Activated CD8-positive, alpha-beta memory T cell treated with anti-CD3 and anti-CD28 coated beads for 24 hours (primary cell): ENCODE measurements at places on chromosomes 5 and 9.

DNA sequence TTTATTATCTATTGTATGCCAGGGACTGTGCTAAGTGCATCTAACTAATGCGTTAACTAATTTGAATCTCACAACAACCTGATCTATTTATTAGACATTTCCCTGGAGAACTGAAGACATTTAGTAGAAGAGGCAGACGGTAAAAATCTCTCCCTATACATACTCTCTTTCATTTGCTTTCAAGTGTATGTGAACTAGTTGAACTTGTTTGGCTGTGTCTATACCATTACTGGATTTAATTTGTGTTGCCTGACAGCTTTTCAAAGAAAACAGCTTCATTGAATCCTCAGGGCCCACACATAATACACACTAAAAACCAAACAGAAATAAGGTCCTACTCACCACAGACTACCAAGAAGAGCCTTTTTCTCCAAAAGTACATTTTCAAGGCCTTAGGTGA is 133.6 kb upstream of the NR3C1 start:
- no peak for DNase-seq

DNA sequence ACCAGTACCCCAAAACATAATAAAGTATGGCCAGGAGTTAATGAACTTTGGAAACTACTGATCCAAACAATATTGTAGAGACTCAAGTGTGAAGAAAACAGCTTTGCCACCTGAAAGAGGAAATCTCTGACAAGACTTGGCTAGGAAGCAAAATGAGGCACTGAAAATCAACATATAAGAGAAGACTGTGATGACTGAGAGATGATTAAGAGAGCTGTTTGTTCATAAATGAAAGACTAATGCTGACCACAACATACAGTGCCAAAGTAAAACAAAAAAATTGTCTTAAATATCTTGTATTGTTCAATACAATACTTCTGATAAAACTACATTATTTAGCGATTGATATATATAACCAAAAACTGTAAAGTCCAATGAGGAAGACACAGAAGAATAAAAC is 7.2 kb downstream of the RC3H2 start:
- no peak for DNase-seq

GRCh38 chr5:170301981-170302652 is 4.5 kb upstream of the LCP2 start:
- DNase-seq, result peak; percentile 55

DNA sequence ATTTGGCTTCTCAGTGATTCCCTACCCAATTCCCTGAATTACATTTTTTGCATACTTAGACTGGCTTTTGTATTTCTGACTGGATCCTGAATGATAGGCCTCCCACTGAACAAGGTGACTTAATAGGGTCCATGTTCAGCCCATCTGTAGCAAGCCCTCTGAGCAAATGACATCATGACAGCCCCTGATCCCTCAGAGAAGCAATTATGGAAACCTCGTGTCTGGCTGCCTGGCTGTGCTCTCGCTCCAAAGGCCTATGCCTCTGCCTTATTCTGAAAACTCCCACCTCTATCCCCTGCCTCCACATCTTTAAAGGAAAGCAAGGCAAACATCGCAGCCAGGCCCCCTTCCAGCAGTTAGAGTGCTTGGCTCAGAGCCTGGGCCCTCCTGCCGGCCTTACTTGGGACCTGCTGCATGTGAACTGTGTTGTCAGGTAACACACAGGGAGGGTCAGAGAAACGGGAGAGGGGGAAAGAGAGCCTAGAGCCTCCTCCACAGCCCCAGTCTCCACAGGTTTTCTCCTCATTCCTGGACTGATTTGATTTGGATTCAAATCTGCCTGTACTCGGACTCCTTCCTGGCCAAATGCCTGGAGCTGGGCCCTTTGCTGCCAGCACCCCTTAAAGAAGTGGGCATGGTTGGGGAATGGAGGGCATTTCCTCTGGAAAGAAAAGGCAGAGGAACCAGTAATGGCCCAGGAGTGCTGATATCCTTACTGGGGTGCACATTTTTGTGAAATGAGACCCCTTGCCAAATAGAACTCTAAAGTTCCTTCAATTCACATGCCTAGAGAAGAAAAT is 3.8 kb downstream of the DCANP1 start:
- peak; percentile 33 for DNase-seq

- no peak for DNase-seq
Measured at GRCh38 chr9:80156756-80157472, 585.1 kb downstream of the TLE4 start.

- no peak for DNase-seq
Measured at GRCh38 chr9:131625508-131625787, 80.1 kb downstream of the PRRT1B start.

DNA sequence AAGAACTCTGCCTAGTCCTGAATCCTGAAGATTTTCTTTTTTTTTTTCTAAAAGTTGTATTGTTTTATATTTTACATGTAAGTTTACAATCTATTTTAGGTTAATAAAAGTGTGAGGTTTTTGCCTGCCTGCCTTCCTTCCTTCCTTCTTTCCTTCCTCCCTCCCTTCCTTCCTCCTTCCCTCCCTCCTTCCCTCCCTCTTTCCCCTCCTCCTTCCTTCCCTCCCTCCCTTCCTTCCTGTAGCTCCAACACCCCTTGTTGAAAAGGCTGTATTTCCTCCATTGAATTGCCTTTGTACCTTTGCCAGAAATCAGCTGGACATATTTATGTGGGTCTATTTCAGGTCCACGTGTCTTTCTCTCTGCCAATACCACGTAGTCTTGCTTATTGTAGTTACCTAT is 46.6 kb downstream of the CACNA1B start:
- DNase-seq, result no peak

DNA sequence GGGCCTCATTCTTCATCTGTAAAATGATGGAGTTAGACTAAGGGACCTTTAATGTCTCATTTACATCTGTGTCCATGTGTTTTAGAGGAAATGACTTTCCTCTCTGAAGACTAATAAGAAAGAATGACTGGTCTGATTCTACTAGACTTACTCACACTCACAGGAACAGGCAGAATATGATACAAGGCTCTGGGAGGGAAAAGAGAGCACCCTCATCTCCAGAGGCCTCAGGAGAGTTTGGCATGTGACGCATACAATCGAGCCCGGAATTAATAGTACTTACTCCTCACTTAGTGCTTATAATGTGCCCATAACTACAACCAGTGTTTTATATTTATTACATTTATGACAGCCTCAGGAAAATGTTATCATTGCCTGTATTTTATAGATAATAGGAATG is 608.7 kb downstream of the KCTD16 start:
- no peak for DNase-seq

- DNase-seq, result no peak
Measured at GRCh38 chr9:29039258-29039657, 1466.0 kb upstream of the C9orf72 start.

- no peak for DNase-seq
Measured at GRCh38 chr9:16787724-16788123, 82.7 kb downstream of the BNC2 start.

DNA sequence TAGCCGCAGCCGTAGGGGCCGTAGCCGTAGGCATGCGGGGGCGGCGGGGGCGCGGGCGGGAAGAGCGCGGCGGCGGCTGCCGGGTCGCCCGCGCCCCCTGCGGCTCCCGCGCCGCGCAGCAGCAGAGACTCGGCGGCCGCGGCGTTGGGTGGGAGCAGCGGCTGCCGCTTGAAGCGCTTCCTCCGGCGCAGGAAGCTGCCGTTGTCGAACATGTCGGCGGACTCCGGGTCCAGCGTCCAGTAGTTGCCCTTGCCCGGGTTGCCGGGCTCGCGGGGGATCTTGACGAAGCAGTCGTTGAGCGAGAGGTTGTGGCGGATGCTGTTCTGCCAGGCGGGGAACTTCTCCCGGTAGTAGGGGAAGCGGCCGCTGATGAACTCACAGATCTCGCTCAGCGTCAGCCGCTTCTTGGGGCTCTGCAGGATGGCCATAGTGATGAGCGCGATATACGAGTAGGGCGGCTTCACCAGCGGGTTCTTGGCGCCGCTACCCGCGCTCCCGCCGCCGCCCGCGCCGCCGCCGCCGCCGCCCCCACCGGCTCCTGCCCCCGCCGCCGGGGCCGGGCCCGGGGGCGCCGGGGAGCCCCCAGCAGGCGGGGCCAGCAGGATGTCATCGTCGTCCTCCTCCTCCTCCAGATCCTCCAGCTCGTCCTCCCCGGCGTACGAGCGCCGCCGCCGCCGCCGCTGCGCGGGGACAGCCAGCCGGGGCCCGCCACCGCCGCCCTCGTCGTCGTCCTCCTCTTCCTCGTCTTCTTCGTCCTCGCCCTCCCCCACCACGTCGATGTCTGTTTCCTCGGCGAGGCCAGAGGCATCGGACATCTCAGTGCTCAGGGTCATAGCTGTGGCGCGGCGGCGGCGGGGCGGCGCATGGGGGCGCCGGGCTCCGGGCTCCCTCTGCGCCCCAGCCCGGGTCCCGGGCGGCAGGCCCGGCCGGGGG is 781 bp downstream of the FOXD1 start:
- DNase-seq, result peak; percentile 80

DNA sequence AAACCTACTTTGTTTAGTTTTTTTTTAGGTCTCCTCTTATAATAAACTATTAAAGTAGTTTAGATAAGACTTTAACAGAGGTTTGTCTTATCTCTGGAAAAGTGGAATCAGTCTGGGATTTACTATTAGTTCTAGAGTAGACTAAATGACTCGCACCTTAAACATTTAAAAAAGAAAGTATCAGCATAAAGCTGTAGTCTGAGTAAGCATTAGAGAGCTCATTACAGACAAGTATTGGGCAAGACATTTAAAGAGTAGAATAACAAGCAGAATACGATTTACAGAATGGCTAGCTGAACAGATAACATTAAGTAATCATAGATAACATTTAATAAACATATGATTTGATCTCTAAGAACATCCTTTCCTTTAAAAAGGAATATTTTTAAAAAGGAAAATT is 226.0 kb upstream of the DMAC1 start:
- DNase-seq, result no peak

DNA sequence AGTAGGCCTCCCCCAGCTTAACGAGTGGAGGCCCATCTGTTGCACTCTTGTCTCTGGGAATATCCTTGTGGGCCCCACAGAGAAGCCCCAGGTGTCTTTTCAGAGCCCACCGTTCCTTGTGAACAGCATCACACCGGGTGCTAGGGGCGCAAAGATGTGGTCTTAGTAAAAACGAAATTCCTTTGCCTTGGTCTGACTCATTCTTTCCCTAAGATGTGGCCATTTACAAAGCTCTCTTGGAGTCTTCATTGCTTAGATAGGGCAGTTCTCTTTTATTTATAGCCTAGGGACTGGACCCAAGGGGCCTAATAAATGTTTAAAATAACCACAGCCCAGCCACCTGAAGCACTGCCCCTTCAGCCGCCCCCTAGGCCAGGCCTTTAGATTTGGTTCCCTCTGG is 52.8 kb upstream of the RPL26L1 start:
- no peak for DNase-seq

GRCh38 chr5:123300266-123300665 is 122.9 kb downstream of the CEP120 start:
- no peak for DNase-seq

DNA sequence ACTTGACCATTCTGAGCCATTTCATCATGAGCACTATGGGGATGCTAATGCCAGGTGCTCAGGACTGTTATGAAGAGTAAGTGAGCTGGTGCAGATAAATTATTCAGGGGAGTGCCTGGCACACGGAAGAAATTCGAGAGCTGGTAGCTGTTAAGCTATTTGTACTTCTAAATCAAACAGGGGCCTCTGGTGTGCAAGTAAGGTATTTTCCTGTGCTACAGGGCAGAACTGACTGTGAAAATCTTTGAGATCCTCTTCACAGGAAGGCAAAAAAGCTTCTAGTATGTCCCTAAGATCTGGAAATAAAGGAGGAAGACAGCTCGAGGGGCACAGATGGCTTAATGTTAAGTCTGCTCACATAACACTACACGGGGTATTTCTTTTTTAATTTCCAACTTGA is 106.3 kb upstream of the SPOCK1 start:
- DNase-seq, result no peak

GRCh38 chr5:109141222-109142200 is 268.3 kb downstream of the PJA2 start:
- DNase-seq, result no peak

- DNase-seq, result no peak
Measured at GRCh38 chr5:75055727-75056144, 3.4 kb upstream of the GCNT4 start.

- no peak for DNase-seq
Measured at GRCh38 chr5:167725264-167725663, 566.2 kb upstream of the WWC1 start.
